Frontal cortex (tissue), 4 donors: ENCODE measurements at places on chromosomes 3 and 15. TPM values are rescaled to one million over a fixed set of nuclear protein-coding genes. Genes with fewer than 3 reads are reported as not detected.

Gene IREB2
- total RNA-seq, result 67.7 TPM

Gene ENTPD3
- total RNA-seq, result 3.3 TPM

Gene KLHL40
- 0.41 TPM for total RNA-seq

Gene KNG1
- not detected for total RNA-seq

Gene SAMMSON
- total RNA-seq, result not detected

Gene NME9
- 1.6 TPM for total RNA-seq
